ENCODE measurements at places on chromosomes 4 and X.

GRCh38 chrX:69082055-69082752, 83.0 kb downstream of the PJA1 start:
- no peak for DNase-seq

GRCh38 chr4:152359208-152360044, 176.5 kb downstream of the FBXW7 start:
- no peak for DNase-seq

- DNase-seq: no peak
Observed at GRCh38 chr4:98673978-98674377, 15.6 kb upstream of the TSPAN5 start.

DNA sequence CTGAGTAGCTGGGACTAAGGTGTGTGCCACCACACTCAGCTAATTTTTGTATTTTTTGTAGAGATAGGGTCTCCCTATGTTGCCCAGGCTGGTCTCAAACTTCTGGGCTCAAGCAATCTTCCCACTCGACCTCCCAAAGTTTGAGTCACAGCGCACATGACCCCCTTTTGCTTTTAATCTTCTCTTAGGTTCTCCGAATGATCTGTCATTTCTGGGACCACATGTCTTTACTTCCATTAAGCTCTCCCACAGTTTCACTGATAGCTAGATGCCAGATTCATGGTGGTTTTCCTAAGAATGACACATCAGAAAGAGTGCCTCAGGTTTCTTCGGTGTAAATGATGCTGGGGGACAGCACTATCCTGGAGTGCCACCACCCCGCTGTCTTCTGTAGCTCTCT, 17.9 kb downstream of the PRKX start:
- DNase-seq: no peak

GRCh38 chrX:132775263-132775823, 183.1 kb downstream of the HS6ST2 start:
- no peak for DNase-seq

DNA sequence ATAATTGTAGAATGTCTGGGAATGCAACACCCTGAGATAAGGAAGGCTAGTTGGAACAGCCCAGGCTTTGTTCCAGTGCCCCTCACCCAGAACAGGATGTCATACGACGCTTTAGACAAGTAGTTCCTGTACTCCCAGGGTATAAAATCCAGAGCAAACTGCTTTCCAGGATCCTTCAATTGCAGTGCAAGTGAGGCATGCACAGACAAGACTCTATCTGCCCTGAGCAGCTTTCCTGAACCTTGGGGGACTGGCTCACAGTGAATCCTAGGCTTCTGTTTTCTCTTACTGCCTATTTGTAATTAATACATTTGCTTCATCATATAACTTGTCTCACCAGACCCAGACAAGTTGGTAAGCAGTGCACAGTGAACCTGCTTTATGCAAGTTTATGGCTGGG, 48.4 kb upstream of the IL9R start:
- DNase-seq: no peak

- DNase-seq: no peak
Observed at GRCh38 chr4:74474345-74475090, 29.6 kb downstream of the AREG start.

- no peak for DNase-seq
Observed at GRCh38 chr4:57314636-57315035, 204.5 kb upstream of the IGFBP7 start.

DNA sequence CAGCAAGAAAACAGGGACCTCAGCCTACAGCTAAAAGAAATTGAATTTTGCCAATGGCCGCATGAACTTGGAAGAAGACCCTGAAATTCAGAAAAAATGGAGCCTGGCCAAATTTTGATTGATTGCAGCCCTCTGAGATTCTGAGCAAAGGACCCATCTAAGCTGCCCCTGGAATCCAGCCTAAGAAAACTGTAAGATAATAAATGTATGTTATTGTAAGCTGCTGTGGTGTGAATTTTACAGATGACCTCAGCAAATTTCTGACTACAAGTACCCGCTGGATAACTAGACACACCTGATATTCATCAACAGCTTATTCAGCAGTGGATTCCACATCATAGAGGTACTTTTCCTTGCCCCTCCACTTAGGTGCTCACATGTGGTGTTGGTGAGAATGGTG, 119.5 kb upstream of the EPHA5 start:
- DNase-seq: no peak

GRCh38 chr4:119667802-119668201, 39.2 kb upstream of the PDE5A start:
- DNase-seq: no peak

- DNase-seq: no peak
Observed at GRCh38 chr4:53314252-53314651, 51.6 kb downstream of the SCFD2 start.

GRCh38 chrX:151982222-151982621, 7.7 kb upstream of the GABRE start:
- DNase-seq: no peak

- DNase-seq: no peak
Observed at GRCh38 chr4:165502916-165503907, 124.4 kb downstream of the CPE start.

- no peak for DNase-seq
Observed at GRCh38 chr4:127143460-127144195, 489.1 kb upstream of the INTU start.

DNA sequence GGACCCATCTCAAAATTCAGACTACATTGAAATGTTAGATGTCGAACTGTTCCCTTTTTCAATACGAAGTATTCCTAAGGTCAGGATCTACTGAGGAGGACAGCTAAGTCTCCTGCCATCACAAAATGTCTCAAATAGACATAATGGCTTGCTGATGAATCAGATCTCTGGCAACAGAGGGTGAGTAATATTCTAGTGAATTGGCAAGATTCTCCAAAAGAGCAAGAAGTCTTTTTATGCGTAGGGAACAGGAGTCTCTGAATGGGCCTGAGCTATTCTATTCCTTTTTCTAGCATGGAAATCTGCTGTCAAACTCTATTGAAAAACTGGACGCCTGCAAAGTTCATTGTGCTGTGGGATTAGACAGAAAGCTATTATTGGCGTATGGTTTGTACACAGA, 145.4 kb downstream of the FNIP2 start:
- DNase-seq: no peak

DNA sequence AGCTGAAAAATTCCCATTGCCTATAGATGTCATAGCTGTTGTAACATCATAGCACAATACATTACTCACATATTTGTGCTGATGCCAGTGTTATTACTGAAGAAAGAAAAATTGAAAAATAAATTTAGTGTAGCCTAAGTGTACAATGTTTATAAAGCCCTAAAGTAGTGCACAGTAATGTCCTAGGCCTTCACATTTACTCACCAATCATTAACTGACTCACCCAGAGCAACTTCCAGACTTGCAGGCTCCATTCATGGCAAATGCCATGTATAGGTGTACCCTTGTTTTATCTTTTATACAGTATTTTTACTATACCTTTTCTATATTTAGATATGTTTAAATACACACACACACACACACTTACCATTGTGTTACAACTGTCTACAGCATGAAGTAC, 265.4 kb upstream of the MAGEB18 start:
- DNase-seq: no peak

GRCh38 chrX:118251271-118251670, 94.6 kb upstream of the WDR44 start:
- DNase-seq: no peak

GRCh38 chr4:112083587-112084347, 61.5 kb upstream of the FAM241A start:
- no peak for DNase-seq

DNA sequence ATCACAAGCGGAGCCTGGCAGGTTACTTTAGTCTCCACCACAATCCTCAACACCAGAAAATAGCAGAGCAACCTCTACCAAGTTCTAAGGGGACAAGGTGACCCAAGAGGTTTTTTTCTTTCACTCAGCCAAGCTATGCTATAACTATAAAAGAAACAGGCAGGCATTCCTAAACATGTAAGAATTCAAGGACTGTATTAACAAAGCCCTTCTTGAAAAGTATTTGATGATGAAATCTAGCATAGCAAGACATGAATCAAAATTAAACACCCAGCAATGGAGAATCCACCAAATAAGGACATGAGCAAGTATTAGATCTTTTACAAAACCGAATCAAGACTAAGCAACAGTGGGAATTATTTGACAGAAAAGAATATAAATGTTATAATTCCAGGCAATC, 25.7 kb upstream of the C1QTNF7 start:
- no peak for DNase-seq

DNA sequence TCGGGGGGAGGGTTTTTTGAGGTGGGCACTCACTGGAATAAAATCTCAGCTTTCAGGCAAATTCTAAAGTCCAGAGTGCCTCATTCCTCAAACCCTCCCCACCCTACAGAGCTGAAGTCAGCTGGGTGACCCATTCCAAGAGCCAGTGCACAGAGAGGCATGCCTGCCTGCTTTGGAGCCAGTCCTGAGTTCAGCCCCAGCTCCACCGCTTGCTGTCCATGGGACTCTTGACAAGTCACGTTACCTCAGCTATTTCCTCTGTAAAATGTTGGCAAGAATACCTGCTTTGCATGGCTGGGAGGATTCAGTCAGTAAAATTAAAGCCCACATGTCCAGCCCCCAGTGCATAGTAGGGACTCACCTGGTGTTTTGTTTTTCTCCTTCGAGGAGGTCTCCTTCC, 125.9 kb upstream of the PJA1 start:
- no peak for DNase-seq

DNA sequence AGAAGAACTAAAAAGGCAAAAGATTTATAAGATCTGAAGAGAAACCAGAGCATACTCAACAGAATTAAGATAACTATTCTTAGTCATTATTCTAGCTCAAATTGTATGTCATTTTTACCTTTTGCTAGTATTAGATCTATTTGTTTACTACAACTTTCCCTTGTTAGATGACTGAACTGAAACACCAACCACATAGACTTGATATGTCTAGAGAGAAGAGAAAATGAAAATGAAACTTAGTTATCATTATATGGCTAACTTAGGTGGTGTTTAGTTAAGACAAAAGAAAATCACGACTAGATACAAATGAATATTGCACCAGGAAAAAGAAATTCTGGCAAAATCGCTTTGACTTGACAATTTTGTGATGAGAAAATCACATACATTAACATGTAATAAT, 690.8 kb downstream of the PCDH18 start:
- no peak for DNase-seq

- no peak for DNase-seq
Observed at GRCh38 chr4:169220854-169221411, 49.8 kb downstream of the SH3RF1 start.

DNA sequence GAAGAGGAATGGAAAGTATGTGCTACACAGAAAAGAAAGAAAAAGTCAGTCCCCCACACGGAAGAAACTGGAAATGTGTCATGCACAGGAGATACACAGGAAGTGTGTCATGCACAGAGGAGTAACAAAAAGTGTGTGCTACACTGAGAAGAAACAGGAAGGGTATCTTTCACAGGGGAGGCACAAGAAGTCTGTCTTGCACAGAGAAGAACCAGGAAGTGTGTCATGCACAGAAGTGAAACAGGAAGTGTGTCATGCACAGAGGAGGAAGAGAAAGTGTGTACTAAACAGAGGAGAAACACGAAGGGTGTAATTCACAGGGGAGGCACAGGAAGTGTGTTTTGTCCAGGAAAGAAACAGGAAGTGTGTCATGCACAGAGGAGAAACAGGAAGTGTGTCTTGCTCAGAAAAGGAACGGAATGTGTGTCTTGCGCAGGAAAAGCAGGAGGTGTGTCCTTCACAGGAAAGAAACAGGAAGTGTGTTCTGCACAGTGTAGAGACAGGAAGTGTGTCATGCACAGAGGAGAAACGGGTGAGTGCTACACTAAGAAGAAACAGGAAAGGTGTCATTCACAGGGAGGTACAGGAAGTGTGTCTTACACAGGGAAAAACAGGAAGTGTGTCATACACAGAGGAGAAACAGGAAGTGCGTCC, 527.2 kb upstream of the PRKX start:
- no peak for DNase-seq

DNA sequence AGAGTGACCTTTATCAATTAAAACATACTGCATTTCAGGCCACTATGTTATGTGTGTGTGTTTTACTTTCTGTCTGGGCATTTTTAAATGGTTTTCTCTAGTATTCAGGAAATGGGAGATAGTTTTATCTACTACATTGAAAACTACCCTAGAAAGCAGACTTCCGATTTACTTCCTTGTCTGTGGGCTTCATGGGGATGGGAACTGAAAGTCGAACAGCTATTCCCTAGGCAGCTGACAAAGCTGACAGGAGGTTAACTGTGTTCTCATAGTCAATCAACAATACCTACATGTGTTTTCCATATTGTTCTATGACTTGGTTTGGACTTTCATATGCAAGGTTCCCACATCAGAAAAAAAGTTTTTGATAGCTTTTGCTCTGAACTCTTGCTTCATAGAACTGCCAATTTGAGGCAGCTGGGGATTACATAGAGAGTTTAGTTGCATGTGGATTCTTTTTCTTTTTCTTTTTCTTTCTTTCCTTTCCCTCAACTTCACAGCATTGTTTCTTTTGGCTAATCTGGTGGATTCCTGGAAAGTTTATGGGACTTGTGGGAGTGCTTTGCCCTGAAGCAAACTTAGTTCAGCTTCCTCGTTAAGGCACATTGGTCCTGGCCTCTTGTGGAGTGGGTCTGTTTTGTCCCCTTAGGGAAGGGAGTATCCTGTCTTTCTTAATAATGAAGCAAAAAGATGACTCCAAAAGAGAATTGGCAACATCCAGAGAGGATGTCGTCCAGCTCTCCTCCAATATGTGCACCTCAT, 327.1 kb upstream of the GIMD1 start:
- DNase-seq: no peak

- no peak for DNase-seq
Observed at GRCh38 chrX:151323054-151323453, 74.0 kb upstream of the VMA21 start.

DNA sequence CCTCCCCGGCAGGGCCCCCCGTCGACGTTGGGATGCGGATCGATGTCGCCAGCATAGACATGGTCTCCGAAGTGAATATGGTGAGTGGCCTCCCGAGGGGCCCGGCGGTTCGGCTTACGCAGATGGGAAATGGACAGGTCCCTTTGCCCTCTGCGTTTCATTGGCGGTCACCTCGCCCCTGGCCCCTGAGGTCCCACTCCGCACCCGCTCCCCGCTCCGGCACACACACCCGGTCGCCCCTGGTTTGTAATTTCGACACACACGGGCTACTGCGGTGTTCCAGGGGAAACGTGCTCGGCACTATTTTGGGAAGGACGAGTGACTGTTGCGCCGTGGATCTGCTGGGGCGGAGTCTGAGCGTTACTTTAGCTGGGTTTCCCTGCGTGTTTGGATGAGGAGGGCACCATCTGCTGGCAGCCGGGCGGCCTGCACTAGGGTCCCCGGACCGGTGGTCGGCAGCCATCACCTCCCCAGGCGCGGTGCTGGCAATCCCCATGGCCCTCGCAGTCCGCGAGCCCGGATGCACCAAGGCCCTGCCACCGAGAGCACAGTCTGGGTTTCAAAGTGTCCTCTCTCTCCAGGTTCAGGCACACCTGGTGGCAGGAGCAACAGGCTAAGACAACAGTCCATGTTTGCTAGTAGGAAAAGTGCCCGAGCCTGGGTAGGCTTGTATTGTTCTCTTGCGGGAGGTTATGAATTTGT, 1.2 kb downstream of the GABRB1 start:
- DNase-seq: peak; percentile 15

DNA sequence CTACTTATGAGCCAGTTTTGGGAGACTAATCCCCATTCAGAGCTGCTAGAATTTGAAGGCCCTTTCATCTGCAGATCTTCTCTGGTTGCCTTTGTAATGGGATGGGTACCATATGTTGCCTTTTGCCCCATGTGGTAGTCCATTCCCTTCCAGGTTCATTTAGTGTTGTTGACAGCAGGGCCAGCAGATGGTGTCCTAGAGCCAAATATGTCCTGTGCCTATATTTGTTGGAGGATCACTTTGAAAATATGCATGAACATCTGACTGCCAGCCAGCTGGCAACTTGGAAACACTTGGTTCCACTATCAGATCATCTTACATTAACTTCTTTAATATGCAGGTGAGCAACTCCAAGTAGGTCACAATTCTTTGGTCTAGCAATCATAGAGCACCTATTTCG, 30.4 kb downstream of the CFAP299 start:
- peak; percentile 66 for DNase-seq
